ENCODE measurements at places on chromosomes 3 and 15.

- peak; percentile 33 for DNase-seq
Observed at GRCh38 chr3:45078910-45079522, 52.9 kb downstream of the CLEC3B start.

DNA sequence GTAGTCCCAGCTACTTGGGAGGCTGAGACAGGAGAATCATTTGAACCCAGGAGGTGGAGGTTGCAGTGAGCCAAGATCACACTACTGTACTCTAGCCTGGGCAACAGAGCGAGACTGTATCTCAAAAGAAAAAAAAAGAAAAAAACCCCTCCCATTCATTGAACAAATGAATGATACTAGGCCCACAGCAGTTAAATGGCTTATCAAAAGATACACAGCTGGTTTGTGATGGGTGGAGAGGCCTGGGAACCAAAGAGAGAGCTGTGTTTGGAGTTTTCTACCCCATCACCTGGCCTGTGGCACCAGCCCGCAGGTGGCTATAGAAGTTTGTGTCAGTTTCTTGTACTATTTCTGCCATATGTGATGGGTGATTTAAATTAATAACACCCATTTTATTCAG lies 43.1 kb upstream of the LCTL start:
- DNase-seq, result no peak

DNA sequence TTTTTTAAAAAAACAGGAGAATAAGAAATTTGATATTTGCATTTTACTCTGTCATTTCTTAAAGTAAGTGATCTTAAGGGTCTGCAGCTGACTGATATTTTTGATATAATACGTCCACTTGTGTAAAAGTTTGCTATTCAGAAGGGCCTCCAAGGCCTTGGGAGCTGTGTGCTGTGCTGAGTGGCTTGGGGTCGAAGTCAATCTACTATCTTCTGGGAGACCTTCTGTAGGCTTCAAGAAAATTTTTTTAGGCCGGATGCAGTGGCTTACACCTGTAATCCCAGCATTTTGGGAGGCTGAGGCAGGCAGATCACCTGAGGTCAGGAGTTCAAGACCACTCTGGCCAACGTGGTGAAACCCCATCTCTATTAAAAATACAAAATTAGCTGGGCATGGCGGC lies 26.3 kb downstream of the THSD4 start:
- DNase-seq, result no peak

DNA sequence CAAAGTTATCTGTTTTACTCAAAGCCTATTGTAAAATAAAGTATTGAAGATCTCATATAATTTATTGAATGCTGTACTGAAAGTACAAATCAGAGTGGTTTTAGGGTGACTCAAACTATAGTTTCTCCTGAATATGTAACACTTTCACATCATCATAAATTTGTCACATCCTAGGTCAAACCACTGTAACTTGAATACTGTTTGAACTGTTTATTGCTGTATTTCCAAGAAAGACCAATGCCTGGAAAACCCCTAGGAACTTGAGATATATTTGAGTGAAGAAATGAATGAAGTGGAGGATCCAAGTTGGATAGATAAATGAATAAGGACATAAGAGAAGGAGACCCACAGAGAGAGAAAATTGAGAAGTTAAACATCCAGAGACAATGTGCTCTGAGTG lies 348.2 kb downstream of the GRM7 start:
- DNase-seq, result no peak

- DNase-seq, result no peak
Observed at GRCh38 chr3:45640091-45640507, 45.5 kb downstream of the LIMD1 start.

GRCh38 chr3:113607219-113607596 lies 74.9 kb downstream of the SIDT1 start:
- no peak for DNase-seq

- DNase-seq, result no peak
Observed at GRCh38 chr3:143676021-143676420, 172.2 kb downstream of the SLC9A9 start.

DNA sequence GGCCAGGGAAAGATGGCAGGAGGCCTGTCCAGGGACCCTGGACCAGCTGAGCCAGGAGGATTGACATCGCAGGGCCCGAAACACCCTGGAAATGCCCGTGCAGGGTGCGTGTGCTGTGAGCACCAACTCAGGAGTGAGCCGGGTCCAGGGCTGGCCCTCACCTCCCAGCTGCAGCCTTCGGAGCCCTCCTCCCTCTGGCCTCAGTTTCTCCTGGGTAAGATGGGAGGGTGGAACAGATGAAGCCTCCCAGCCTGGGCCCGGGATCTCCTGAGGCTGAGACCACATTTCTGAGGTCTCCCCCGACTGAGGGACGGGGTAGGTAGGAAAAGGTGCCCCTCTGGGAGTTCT lies 5.3 kb upstream of the CALML4 start:
- DNase-seq, result no peak

DNA sequence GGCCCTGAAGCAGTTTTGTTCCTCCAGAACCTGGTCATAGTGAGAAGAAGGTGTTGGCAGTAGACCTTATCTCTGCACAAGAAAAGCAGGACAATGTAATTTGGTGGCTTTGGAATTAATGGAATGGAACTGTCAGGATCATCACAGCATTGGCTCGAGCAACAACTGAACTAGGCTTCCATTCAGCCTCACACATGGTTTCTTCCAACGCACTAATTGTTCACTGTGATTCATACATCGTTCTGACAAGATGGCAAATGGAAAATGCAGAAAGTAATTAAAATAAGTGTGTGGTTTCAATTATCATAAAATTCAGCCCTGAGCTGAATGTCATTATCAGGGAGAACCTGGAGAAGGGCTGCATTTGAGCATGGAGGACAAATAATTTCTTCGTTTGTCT lies 80.6 kb downstream of the MFSD1 start:
- DNase-seq, result no peak

GRCh38 chr15:65264863-65265430 lies 21.7 kb downstream of the PARP16 start:
- no peak for DNase-seq

GRCh38 chr3:127736801-127737539 lies 64.2 kb downstream of the ABTB1 start:
- no peak for DNase-seq

DNA sequence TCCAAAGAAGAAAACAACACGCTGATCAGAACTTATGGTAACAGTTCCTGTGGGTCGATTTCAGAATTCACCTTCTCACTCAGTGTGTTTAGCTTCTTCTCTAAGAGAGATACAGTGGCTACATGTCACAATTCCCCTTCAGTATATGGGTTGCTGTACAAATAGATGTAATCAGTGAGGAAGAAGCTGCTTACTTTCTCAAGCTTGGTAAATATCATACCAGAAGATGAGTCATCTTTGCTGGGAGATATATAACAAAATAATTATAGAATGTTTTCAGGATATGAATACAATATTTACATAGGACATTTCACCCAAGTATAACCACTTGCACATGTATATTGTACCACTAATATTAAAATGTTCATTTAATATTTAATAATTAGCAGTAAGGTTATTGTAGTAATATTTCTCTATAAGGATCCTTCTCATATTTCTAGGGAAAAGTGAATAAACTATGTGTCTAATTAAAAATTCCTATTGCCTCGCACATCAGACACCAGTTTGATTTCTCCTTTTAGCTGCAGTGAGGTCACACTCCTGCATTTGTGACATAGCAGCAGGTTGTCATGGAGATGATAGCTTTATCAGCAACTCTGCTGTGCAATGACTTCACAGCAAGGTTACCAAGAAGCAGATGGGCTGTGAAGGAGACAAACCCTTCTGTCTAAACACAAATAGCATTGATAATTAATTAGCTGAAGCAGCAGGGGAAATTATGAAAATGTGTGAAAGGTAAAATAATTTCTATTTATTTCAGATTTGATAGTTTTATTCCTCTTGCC lies 211.4 kb downstream of the TUSC7 start:
- no peak for DNase-seq

GRCh38 chr3:94184781-94185180 lies 121.9 kb downstream of the NSUN3 start:
- no peak for DNase-seq
